ENCODE measurements at places on chromosomes 5 and 9.

DNA sequence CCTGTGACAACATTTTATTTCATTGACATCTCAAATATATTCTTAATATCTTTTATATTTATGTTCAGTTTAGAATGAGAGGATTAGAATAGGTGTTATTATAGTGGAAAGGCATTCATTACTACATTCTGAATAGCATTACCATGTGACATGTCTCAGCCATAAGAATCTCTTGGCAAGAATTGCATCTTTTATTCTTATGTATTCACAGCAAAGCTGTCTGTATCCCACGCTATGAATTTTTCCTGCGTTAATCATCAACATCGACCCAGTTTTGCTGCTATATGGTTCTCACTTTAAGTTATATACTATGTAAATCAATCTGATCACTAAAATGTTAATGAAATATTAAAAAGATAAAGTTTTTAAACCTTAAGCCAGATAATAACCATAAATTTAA, 248.6 kb downstream of the TMEM232 start:
- DNase-seq: no peak

DNA sequence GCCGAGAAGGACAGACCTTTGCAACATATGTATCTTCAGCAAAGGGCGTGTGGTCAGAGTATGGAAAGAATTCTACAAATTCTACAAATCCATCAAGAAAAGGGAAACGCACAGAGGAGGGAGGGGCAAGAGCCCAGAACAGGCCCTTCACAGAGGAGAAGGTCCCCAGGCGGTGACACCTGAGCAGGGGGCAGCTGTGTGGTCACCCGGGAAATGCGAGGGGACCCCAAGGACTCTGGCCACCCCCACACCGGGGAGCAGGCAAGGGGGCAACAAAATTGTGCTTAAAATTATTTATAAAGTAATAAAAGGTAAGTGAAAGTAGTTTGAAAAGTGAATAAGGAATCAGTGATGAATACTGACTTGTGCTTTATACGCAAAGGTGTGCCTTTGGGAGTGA, 17.6 kb downstream of the NACC2 start:
- DNase-seq: no peak

GRCh38 chr5:105751908-105752307, 1918.8 kb downstream of the EFNA5 start:
- no peak for DNase-seq

- no peak for DNase-seq
These were observed 55.9 kb upstream of the SLCO6A1 start for GRCh38 chr5:102554728-102555127.

GRCh38 chr9:135739271-135740220, 37.6 kb downstream of the KCNT1 start:
- DNase-seq: no peak

DNA sequence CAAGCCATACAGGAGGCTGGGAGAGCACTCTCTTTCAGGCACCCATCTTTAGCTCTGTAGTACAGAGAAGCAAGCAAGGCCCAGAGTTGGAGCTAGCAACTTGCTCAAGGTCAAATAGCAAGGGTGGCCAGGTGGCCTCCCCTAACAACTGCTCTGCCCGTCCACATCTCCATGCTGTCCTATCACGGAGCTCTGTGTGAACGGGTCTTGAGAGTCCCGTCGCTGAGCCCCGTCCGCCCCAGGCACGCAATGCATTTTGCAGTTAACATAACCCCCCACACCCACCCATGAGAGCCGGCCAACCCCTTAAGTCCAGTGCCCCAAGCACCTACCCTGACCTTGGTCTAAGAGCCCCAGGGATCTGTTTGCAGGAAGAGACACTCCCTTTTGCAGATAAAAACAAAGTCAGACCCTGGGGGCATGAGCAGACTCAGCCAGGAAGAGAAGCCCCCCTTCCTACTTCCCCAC, 1.5 kb downstream of the RNF44 start:
- DNase-seq: no peak

GRCh38 chr5:76594107-76594506, 29.1 kb downstream of the F2RL2 start:
- no peak for DNase-seq

GRCh38 chr5:13625616-13626198, 318.8 kb downstream of the DNAH5 start:
- DNase-seq: no peak

GRCh38 chr5:142630927-142631539, 54.9 kb downstream of the FGF1 start:
- DNase-seq: no peak

DNA sequence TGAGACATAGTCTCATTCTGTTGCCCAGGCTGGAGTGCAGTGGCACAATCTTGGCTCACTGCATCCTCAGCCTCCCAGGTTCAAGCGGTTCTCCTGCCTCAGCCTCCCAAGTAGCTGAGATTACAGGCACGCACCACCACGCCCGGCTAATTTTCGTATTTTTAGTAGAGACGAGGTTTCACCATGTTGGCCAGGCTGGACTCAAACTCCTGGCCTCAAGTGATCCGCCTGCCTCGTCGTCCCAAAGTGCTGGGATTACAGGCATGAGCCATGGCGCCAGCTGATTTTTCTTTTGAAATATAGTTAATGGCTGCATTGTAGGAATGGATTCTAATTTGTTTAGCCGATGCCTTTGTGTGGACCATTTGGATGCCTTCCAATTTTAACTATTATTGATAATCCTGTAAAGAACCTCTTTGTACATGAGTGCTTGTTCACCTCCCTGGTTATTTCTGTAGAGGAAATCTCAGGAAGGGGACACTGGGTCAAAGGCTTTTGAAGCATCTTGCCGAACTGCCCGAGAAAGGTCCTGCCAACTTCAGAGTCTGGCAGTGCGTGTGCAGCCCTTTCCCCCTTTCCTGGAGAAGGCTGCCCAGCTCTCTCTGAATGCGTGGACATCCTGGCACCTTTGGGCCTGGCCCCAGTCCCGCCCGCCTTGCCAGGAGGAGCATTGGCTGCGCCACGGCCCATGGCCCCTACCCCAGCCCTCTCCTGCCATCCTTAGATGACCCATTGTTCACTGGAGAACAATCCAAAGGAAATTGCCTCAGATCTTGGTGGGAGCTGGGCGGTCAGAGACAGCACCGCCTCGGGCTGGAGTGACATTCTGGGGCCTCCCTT, 8.9 kb upstream of the NUP214 start:
- no peak for DNase-seq

DNA sequence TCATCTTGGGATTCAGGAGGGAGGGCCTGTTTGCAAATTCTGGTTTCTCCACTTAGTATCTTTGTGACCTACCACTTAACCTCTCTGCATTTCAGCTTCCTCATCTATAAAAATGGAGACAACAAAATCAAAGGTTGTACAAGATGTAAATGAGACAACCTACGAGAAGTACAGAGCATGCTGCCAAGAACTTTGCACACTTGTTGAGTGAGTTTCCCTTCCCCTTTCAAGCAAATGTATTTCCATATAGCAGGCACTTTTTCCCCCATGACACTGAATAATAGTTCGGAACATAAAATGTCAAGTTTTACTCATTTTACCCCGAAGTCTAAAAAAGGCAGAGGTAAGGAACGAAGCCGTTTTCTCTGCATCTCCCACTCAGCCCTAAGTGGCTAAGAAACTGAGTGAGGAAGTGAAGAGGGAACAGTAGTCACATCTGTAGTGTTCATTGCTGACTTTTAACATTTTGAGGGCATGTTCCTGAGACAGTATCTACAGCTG, 159.0 kb downstream of the TLE1 start:
- DNase-seq: no peak

DNA sequence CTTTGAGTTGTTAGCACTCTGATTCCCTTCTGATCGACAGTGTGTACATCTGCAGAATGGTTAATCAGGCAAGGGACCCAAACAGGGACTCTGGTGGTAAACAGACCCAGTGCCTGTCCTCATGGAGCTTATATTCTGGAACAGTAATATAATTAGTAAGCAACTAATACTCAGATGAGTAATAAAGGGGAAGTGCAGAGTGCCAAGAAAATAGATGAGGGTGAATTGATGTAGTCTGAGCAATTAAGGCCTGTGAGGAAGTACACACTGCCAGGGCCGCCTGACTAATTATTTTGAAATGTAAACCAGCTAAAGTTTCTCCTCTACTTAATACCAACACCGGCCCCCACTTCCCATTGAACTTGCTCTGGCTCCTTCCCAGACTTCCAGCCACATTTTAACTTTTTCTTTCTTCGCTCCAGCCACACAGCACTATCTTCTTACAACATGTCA, 4.2 kb downstream of the DHX29 start:
- no peak for DNase-seq

- DNase-seq: no peak
These were observed 172.2 kb downstream of the HSD17B3 start for GRCh38 chr9:96129747-96130146.

- DNase-seq: no peak
These were observed 21.0 kb downstream of the F2RL2 start for GRCh38 chr5:76602094-76602726.

- DNase-seq: peak; percentile 63
These were observed 17.7 kb upstream of the RNF180 start for GRCh38 chr5:64147849-64148441.

DNA sequence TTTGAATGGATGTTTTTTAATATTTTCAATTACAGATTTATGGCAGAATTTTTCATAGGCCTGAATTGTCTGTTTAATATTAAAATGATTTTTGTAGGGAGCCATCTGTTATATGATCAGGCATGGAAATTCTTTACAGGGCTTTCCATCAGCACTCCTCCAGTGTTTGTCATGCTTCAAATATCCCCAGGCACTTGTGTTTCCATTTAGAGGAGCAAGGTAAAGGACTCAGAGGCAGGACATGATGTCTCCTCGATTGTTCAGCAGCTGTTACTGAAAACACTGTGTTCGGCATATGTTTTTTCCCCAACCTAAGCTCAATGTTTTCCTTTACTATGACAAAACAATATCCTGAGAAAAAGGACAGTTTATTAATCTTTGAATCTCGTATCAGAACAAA, 172.3 kb upstream of the RFX3 start:
- DNase-seq: no peak

DNA sequence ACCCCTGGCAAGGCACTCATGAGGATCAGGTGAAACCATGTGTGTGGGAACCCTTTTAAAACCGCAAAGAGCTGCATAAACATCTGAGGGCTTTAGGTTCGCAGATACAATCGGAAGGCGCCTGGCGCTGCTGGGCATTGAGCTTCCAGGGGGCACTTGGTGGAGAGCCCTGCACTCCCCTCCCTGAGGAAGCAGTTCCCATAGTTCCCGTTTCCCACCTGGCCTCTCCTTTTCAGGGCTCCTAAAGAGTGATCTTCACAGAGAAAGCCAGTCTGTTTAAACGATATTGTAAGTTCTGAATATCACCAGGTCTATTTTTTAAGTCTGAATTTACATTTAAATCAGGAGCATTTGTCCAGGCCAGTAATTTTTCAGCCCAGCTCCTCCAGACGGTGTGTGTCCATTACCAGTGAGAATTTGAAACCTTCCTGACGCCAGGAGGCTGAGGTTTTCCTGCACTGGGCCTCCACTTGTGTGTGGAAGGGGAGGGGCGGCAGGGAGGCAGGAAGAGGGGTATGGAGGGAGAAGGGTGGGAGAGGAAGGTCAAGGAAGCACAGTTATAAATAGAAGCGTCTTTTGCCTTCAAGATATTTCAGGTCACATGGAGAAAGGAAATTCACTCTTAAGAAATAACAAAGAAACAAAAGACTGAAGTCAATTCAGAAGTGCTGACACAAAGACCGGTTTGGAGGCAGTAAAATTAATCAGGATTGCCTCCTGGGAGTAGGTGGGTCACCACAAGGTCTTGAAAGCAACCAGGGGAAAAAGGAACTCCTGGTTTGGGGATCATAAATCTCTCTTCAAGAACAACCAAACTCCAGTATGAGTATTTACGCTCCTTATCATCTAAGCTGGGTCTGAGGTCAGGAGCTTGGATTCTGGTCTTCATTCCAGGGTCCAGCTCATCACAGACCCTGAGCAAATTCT, 14.3 kb upstream of the MGAT1 start:
- peak; percentile 47 for DNase-seq

- no peak for DNase-seq
These were observed 2.5 kb upstream of the TCF7 start for GRCh38 chr5:134111741-134112647.

DNA sequence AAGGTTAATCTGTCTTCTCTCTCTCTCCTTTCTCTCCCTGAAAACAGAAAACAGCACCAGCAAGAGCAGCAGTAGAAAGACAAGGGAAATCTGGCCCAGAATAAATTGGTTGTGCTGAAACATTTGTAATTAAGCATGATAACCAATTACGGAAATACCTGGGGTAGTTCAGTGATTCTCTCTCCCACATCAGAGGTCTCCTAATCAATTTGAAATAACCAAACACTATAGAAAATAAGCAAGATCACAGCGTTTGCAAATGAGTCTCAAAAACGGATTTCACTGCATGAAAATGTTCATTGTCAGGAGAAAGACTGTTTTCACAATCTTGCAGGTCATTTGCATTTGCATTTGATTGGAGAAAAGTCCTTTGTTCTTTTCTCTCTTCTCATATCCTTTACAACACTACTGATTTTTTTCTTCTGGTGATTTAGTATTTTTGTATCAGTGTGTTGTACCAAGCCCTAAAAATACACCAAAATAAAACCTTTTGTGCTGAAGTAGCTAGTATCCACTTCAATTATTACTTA, 36.8 kb upstream of the CDH6 start:
- DNase-seq: no peak

- no peak for DNase-seq
These were observed 16.9 kb upstream of the ANKRD55 start for GRCh38 chr5:56250011-56250410.

GRCh38 chr5:165185716-165186115, 1680.3 kb downstream of the MAT2B start:
- no peak for DNase-seq

- no peak for DNase-seq
These were observed 130.9 kb upstream of the GNA14 start for GRCh38 chr9:77779010-77779409.

- DNase-seq: no peak
These were observed 151.3 kb downstream of the DAB2IP start for GRCh38 chr9:121802753-121803152.

DNA sequence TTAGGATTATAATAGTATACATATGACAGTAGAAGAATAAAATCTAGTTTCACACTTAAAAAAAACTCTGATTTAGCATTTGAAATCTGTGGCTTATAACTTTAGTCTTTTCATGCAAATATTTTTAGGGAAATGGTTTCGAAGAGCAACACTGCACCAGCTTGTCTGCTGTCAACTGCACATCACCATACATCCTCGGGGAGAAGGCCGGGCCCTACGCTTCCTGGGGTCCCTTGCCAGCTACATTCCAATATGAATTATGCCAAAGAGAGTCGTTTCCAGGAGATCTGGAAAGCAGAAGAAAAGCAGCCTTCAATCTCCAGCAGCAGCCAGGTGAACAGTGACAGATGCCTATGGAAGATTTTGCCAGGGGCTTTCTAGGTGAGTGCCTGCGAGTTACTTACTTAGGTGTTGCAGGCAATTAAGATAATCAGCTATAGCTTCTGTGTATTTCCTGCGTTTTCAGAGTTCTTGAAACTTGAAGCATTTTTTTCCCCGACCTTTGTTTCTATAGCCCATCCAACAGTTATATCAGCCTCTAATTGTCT, 166.8 kb downstream of the TRPM3 start:
- DNase-seq: no peak

- DNase-seq: no peak
These were observed 652 bp upstream of the TMEM161B start for GRCh38 chr5:88269222-88269771.

- no peak for DNase-seq
These were observed 113.0 kb downstream of the COL23A1 start for GRCh38 chr5:178476972-178477754.
